Fibroblast of skin of right biceps (primary cell): ENCODE measurements at places on chromosomes 1 and 21.

- peak; percentile 12 for DNase-seq
Observed at GRCh38 chr1:162373541-162374260, 3.0 kb downstream of the SPATA46 start.

- no peak for DNase-seq
Observed at GRCh38 chr1:115242543-115242942, 95.5 kb downstream of the NGF start.

GRCh38 chr1:66929146-66929688 is 4.4 kb downstream of the MIER1 start:
- no peak for DNase-seq

DNA sequence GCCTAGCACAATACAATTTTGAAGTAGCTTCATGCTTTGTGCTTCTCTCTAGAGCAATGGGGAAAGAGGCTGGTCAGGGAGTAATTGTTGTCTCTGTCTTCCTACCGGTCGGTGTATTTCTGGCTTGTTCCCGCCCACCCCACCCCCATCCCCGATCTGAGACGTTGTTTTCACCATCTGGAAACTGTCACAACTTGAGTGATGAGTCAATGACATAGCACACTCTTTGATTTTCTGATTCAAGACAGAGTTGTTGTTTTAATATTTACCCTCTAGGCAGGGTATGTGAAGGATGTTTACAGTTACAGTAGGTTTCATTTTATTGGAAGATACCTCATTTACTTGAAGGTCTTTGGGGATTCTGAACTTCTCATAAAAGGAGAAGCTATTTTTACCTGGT is 7.0 kb downstream of the IL12RB2 start:
- no peak for DNase-seq

DNA sequence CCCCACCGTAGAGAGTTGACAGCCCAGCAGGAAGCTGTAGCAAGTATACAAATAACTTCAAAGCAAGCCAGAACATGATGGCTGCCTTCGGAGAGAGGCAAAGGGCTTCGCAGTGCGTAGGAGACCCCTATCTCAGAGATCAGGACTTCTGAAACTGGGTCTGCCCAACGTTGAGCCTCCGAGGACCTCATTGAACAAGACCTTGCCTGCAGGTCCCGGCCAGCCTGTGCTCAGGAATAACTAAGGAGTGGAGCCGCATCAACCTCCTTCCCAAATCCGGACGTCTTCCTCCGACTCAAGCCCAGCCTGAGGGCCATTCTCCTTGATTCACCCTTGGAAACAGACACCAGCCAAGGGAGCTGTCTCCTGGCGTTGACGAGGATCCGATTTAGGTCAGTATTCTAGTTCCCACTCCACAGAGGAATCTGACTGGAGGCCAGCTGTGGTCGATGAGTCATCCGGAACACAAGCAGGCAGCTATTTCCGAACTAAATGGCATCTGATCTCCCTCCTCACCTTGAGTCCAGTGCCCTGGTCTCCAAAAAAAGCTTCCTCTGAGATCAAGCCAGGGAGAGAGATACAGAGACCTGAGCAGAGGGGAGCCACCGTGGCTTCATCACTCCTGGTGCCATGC is 166.5 kb upstream of the COA6 start:
- peak; percentile 63 for DNase-seq

GRCh38 chr21:33993286-33994231 is 78.0 kb upstream of the ATP5PO start:
- no peak for DNase-seq

- no peak for DNase-seq
Observed at GRCh38 chr1:209516771-209517680, 66.5 kb upstream of the CAMK1G start.

GRCh38 chr1:39196244-39197215 is 8.0 kb upstream of the MACF1 start:
- DNase-seq, result peak; percentile 81

DNA sequence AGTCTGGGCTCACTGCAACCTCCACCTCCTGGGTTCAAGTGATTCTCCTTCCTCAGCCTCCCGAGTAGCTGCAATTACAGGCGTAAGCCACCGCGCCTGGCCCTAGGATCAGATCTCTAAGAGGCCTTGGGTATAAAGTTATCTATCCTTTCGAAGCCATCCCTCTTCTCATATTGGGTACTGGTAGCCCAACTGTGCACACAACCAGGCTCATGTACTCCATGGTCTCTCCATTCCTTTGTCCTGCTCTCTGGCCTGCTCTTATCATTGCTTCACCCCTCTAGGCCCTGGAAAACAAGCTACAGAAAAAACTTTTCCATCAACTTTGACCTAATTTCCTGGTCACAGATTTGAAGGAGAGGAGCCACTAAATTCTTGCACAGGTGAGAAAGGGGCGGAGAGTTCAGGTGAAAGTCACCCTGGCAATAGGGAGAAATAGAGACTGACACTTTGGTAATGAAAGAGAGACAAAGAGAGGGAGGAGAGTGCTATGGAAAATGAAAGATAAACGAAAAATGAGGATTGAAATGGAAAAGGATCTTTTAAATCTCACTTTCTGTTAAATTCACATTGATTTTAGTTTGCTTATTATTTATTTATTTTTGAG is 6.0 kb downstream of the TXNIP start:
- DNase-seq, result no peak

DNA sequence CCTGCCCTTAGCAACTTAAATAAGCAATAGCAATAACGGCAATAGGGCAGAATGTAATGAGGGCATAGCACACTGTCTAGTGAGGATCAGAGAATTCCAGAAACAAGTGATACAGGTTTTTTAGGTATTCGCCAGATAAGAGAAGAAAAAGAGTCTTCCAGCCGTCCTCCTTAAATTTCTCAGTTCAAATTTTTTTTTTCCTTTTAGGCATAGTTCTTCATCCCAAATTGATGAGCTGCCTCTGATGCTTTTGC is 1.8 kb downstream of the PIGV start:
- DNase-seq, result no peak

- DNase-seq, result no peak
Observed at GRCh38 chr1:236072001-236072400, 7.1 kb upstream of the NID1 start.

DNA sequence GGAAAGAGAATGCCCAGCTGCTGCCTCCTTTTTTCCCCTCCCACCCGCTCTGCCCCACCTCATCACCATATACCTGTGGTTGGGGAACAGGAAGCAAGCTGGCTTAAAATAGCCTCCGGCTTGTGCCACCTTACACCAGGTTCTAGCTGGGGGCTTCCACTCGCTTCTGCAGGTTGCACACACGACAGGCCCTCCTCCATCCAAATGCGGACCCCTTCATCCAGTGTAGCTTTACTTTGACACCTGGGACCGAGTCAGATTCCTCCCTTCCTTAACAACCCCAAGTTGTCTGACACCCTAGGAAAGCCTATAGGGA is 14.6 kb downstream of the BLACAT1 start:
- no peak for DNase-seq

DNA sequence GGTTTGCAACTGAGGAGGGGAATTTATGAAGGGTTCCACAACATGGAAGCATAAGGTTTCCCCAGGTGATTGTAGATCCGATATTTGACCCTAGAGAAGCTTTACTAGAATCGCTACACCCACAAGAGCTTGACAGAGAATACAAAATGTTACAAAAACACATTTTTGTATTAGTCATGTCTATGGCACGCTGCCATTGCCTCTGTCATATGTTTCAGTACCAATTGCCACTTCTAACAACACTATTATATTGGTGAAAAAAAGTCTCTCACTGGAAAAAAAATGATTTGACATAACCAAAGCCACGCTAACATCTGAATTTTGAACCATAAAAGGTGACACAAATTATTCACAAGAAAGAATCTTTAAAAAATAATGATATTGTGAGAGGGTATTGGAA is 214.5 kb downstream of the KCNT2 start:
- DNase-seq, result peak; percentile 69

DNA sequence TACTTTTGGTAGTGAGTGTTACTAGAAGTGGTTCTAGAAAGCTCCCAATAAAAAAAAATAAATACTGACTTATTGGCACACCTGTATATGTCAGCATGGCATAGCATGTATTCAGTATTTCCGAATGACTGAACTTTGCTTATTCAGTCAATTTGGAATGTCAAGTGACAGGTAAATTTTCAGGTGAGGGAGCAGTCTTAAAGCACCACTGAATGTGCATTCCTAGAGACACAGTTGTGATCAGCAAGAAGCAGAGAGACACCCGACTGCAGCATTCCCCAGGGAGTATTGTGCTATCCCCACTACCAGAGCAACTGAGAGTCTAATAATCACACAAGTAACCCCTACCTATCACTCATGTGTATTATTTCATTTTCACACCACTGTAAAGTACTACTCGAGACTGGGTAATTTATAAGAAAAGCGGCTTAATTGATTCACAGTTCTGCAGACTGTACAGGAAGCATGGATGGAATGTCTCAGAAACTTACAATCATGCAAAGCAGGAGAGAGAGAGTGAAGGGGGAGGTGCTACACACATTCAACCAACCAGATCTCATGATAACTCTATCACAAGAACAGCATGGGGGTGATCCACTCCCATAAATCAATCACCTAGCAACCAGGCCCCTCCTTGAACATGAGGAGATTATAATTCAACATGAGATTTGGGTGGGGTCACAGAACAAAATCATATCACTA is 201.5 kb downstream of the TBX15 start:
- DNase-seq, result peak; percentile 31
